Stimulated activated CD4-positive, alpha-beta T cell treated with anti-CD3 and anti-CD28 coated beads, TNF-alpha, amount 100 ng/mL, for 4 hours (primary cell): ENCODE measurements at places on chromosomes 12 and 14.

DNA sequence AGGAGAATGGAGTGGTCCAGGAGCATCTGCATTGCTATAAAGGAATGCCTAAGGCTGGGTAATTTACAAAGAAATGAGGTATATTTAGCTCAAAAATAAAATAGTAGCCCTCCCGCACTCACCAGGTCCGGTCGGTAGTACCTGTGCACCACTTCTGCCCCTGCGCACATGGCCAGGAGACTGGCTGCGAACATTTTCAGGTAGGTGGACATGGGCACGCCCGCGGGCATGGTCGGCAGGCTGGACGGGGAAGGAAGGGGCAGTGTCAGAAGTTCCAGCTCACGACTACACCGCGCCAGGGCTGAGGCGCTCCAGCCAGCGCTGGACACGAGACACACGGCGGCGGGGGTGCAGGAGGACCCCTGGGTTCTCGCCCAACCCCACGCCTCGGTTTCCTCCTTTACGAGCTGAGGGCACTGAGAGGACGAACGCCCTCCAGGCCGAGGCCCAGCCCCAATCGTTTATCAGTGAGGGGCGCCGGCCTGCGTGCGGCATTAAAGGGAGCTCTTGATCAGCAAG is 9.1 kb upstream of the TDG start:
- DNase-seq, result no peak

DNA sequence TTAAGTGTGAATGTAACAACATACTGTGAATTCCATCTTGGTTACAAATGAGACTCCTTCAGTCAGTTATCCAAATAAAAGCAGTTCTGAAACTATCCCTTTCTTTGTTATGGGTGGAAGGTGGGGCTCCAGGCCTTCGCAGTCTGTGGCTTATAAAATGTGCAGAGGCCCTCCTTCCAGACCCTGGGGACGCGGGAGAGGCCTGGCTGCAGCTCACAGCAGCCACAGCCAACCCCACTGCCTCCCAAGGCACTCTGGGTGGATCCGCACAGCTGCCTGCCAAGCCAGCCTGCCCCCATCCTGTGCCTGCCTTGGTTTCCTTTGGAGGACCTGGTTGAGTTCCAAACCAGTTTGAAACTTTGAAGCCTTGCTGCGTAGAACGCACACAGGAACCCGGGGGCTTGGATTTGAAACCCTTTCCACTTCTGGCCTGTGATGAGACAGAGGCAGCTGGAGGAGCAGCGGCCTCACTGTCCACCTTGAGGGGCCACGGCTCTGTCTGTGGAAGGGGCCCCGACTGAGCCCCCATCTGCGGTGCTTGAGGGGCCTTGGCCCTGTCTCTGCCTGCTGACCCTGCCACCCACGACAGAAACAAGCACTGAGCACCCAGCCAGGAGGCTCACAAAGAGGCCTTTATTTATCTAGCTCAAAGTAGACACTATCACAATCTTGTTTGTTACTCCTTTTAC is 30.4 kb downstream of the CCNK start:
- no peak for DNase-seq

GRCh38 chr12:63989301-63989845 is 144.9 kb downstream of the SRGAP1 start:
- no peak for DNase-seq

GRCh38 chr12:131222329-131223139 is 268.8 kb downstream of the ADGRD1 start:
- DNase-seq, result no peak

DNA sequence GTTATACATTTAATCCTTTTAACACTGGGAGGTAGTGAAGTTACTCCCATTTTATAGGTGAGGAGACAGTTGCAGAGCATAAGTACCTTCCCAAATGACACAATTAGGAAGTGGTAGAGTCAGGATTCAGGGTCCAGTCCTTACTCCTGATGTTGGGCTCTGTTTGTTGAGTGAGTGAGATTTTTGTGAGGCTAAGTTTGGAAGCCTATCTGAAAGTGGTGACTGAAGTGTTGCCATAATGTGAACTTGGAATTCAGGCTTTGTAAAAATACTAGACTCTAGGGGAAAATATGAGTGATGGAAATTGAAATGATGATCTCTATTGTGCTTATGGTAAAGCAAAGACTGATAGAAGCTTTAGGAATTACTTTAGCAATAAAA is 2.2 kb downstream of the NUDT4 start:
- DNase-seq, result no peak
